ENCODE measurements at places on chromosomes 3 and 15.

DNA sequence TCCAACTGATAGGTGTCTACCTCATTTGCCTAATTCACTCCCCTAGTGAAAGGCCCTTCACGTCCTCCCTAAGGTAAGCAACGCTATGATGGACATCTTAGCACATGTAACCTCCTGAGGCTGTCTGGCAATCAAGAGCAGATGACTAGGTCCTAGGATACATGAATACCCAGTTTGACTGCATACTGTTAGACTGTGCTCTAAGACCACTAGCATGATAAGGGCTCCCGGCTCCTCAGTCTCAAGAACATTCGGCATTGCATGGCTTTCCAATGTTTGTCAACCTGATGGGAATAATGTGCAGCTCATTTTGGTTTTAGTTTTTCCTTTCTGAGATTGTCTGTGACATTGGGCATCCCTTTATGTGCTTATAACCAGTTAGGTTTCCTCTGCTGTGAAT is 152.1 kb downstream of the UACA start:
- DNase-seq = no peak

- no peak for DNase-seq
Observed at GRCh38 chr3:88057630-88058305, 1.0 kb downstream of the CGGBP1 start.

DNA sequence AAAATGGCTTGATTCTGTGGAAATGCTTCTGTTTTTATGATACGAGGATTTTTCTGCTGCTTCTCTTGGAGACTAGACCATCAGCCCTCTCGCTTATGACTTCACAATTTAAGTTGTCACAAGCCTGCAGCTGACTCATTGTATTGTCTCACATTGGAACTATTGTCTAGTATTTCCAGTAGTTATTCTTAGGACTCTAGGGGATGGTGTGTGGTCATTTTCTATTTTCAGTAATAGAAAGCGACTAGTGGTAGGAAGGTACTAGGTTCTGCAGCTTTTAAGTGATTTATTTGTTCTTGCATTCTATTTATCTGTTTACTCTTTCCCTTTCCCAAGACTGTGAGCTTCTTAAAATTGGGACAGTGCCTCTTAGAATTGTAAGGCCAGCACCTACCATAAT is 66.3 kb upstream of the CRTC3 start:
- DNase-seq = no peak

GRCh38 chr3:196602673-196603072 is 34.2 kb downstream of the FBXO45 start:
- no peak for DNase-seq

- no peak for DNase-seq
Observed at GRCh38 chr15:71422530-71423259, 307.4 kb downstream of the THSD4 start.

GRCh38 chr3:134325061-134325705 is 49.1 kb downstream of the AMOTL2 start:
- no peak for DNase-seq

DNA sequence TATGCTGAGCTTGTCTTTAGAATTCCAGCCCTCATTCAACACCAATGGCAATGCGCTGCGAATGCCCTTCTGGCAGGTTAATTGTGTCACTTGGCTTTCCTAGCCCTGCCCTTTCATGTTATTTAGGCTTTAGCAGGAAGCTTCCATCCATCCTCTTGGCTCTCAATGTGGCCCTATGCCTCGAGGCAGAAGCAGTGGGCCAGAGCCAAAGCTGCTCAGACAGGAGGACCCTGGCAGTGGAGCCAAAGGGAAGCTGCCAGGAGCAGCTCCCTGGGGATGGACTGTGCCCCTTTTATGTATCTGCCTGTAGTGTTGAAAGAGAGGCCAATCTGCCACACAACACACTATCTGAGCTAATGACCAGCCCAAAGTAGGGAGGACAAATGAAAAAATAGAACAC is 376.4 kb downstream of the CTNNB1 start:
- no peak for DNase-seq

DNA sequence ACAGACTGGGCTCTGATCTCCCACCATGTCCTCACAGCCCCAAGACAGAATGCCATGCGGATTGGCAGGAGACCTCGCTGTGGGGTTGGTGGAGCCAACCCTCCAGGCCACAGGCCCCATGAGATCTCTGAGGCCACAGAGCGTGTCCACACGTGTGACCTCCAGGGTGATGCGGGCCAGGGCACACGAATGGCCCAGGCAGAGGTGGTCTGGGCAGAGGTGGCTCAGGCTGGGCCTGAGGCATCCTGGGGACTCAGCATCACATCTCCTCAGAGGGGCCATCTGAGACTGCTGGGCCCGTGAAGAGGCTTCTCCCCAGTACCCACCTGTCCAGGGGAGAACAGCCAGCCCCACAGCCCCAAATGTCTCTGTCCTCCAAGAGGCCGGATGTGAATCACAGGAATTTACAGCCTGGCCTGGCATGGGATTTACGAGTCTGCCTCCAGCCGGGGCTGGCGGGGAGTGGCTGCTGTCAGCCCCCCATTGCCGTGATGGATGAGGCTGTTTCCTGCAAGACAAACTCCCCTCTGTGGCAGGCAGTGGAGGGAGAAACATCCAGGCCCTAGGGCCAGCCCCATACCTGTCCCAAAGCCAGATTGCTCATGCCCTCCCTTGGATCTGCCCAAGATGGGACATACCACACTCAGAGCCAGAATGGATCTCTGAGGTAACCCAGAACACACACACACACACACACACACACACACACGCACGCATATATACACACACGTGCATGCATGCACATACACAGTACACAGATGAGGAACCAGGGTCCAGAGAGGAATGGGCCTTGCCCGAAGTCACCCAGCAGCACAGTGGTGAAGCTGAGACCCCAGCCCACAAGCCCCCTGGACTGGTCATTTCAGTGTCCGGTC is 208.3 kb downstream of the TBC1D2B start:
- DNase-seq = no peak

DNA sequence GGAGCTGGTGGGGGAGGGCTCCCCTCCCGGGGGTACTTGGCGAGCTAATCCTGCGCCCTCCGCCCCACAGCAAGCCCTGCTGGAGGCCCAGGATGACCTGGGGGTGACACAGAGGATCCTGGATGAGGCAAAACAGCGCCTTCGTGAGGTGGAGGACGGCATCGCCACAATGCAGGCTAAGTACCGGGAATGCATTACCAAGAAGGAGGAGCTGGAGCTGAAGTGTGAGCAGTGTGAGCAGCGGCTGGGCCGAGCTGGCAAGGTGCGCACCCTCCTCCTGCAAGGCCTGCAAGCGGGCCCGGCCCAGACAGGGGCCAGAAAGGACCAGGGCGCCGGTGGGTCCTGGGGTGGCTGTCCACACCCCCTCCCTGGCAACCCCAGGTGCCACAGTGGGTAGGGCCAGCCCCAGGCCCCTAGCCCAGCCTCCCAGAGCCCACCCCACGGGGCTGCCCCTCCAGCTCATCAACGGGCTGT is 56.5 kb downstream of the SEMA3G start:
- no peak for DNase-seq
